ENCODE measurements at places on chromosomes 13 and 19. TPM values are rescaled to one million over a fixed set of nuclear protein-coding genes. Genes with fewer than 3 reads are reported as not detected.

Gene CCDC169
- 0.97 TPM for total RNA-seq

- peak; percentile 78 for DNase-seq
Measured at GRCh38 chr13:50082426-50083281, 67.4 kb downstream of the KCNRG start.

- peak; percentile 49 for DNase-seq
Measured at GRCh38 chr19:54030895-54031586, 32.7 kb downstream of the VSTM1 start.

DNA sequence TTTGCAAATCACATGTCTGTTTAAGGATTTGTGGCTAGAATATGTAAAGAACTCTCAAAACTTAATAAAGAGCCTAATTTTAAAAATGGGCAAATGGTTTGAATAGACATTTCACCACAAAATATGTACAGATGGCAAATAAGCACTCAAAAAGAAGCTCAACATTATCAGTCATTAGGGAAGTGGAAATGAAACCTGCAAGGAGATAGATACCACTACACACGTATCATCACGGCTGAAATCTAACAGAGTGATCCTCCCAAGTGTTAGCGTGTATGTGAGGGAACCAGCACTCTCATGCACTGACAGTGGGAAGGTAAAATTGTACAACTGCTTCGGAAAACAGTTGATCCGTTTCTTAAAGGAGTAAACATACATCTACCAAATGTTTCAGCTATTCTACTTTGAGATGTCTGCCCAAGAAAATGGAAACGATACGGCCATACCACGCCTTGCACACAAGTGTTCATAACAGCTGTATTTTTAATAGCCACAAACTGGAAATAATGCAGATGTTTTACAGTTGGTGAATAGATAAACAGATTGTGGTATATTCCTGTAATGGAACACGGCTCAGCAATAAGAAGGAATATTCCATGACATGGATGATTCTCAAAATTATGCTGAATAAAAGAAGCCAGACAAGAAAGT lies 14.5 kb downstream of the ARHGEF7 start:
- DNase-seq = no peak

DNA sequence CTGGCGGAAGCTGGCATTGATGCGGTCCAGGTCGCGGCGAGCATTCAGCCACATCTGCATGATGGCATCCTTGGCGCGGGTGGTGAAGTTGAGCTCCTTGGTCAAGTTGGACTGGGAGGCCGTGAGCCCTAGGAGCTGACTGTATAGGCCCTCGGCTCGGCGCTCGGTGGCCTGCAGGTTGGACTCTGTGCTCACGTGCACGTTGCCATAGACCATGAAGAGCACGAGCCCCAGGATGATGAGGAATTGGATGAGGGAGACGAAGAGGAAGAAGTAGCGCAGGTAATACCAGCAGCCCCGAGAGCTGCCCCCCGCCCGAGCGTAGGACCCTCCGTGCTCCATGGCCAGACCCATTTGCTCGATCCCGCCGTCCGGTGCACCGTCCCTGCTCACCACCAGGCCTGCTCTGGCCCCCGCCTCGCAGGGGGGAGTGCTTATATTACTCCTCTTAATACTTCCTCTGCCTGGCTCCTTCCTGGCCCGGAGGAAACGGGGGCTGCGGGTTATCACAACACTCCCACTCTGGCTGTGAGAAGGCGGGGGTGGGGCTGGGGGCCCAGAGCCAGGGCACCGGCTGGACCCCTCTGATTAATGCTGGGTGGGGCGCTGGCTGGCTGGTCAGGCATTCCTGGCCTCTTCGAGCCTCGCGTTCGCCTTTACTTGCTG lies at the start of gene PLVAP:
Gene PLVAP (minus strand): TSS at position 408 of the 666 bp plus-strand sequence. CDS start 54 bp downstream, at position 354.
- DNase-seq = no peak

Gene PLVAP
- not detected for total RNA-seq

Gene FCAR
- not detected for total RNA-seq

DNA sequence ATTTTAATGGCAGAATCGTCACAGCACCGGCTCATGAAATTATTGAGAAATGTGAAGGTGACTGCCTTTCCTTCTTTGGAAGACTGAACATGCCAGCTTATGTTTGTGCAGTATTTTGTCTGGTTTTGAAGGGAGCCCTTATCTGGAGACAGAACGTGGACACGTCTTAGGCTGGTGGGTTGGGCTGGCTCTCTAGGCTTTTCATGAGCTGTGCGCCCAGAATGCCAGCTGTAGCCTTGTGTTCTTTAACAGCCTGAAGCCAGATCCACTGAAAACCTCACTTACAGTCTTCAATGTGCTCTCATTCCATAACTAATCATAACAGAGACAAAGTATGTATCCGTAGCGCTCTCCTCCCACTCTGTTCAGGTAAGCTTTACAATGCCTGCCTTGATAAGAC lies 184.4 kb upstream of the HTR2A start:
- no peak for DNase-seq

Gene MICU2
- 56.6 TPM for total RNA-seq

- no peak for DNase-seq
Measured at GRCh38 chr19:17794731-17795494, at the start of gene B3GNT3. Gene B3GNT3, plus strand, starts transcription at chr19:17795138. Its CDS starts 12,670 bp downstream, at chr19:17807808.

DNA sequence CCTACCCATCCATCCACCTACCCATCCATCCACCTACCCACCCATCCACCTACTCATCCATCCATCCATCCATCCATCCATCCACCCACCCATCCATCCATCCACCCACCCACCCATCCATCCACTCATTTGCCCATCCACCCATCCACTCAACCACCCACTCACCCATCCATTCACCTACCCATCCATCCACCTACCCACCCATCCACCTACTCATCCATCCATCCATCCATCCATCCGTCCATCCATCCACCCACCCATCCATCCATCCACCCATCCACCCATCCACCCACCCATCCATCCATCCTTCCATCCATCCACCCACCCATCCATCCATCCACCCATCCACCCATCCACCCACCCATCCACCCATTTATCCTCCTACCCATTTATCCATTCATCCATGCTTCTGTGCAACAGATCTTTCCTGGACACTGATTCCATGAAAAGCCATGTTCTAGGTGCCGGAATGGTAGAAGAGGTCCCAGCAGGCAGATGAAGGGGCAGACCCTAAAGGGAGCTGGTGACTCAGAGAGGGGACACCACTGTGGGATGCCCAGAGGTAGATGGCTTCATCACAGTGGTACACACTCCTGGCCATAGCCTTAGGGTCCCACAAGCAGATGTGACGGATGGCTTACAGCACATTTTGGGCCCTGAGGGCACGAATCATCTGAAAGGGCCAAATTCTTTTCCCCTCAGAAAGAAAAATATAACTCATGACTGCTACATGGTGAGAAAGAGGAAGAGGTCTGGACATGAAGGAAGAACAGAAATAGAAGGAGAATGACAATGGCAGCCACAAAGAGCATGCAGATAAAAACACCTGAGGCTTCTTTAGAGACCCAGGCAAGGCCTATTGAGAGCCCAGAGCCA lies 76.0 kb downstream of the KCTD15 start:
- DNase-seq = no peak

DNA sequence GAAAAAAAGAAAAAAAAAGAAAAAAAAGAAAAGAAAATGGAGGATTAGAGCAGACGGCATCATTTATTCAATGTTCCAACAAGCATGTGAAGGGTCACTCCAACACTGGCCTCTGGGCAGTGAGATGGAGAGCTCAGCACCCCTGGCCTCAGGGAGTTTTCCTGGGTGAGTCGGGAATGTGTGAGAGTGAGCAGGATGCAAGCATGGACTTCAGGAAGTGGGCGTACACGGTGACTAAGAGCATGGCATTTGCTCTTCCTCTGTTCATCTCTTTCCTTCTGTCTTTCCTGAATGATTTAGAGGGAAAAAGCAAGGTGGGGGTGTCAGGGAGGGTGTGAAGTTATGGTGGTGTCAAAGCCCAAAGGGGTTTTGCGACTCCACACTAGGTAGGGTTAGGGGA lies 682 bp upstream of the CABP5 start:
- no peak for DNase-seq

DNA sequence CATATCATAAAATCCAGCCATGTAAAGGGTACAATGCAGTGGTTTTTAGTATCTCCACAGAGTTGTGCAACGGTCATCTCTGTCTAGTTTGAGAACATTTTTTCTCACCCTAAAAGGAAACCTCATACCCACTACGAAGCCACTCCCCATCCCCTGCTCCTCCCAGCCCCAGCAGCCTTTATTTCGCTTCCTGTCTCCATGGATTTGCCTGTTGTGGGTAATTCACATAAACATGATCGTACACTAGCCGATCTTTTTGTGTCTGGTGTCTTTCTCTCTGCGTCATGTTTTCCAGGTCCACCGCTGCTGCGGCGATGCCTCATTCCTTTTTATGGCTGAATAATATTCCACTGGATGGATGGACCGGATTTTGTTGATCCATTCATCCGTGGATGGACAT lies 28.6 kb downstream of the BICRA start:
- peak; percentile 98 for DNase-seq

DNA sequence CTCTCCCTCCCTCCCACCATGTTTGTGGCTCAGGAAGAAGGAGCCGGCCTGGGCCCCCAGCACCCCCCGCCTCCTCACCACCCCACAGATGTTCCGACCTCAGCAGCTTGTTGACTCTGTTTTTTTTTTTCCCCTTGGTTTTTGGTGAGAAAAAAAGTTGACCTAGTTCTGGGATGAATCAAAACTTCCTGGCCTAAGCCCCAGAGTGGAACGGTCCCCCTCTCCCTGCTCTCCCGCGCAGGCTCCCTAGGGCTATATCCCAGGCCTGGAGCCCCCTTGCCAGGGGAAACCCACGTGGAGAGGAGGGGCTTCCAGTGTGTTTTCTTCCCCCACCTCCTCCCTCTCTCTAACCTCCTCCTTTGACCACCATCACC lies 4.0 kb downstream of the COL5A3 start:
- peak; percentile 71 for DNase-seq

Gene UBE2M
- total RNA-seq = 78.3 TPM

GRCh38 chr13:76888421-76888820 lies 2.2 kb upstream of the KCTD12 start:
- no peak for DNase-seq

Gene LILRA1
- total RNA-seq = not detected

- no peak for DNase-seq
Measured at GRCh38 chr13:113638806-113639205, 19.2 kb downstream of the ATP4B start.

GRCh38 chr19:36527873-36528193 lies 238 bp downstream of the ZNF260 start:
- DNase-seq = no peak

Gene KIR2DL1
- total RNA-seq = not detected

GRCh38 chr13:26952551-26953143 lies 192.1 kb upstream of the GPR12 start:
- DNase-seq = no peak

Gene RCBTB1
- 17.4 TPM for total RNA-seq

DNA sequence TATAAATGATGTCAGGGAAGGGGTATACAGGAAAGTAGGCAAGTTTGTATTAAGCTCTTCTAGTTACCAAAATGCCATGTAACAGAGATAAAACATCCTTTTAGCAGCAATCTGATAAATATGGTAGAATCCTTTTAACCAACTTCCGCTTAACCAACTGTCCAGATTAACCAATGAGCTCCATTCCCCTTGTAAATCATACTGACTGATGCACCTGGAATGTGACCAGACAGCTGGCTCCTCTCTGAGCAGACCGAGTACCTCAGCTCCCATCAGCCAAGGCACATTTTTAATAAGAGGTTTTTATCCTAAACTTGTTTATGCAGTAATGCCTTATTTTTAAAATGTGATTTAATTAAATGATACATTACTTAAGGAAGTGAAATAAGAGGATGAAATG lies 66.4 kb downstream of the KLF12 start:
- no peak for DNase-seq

Gene CBLC
- total RNA-seq = under 0.01 TPM

- peak; percentile 6 for DNase-seq
Measured at GRCh38 chr13:98792321-98792720, 39.8 kb upstream of the SLC15A1 start.

DNA sequence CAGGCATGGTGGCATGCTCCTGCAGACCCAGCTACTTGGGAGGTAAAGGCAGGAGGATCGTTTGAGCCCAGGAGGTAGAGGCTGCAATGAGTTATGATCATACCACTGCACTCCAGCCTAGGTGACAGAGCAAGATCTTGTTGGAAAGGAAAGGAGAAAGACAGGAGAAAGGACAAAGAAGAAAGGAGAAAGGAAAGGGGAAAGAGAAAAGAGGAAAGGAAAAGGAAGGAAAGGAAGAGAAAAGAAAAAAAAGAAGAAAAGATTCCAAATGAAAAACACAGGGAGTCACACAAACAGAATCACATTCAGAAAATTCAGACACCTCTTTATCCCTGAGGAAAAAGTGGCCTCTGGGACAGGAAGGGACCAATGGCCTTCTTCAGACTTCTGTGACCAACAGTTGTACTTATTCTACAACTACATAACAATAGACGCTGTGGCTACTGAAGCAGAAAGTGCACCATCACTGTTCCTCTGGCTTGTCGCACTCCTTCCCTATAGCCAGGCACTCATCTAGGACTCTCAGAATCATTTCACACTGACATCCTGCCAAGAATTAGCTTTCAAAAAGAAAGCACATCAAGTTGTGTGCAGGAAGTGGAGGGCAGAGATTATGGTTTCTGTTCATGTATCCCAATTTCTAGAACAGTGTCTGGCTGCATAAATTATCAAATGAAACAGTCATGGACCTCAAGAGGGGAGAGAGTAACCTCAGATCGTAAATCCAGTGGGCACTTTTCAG lies 5.9 kb downstream of the MTMR6 start:
- DNase-seq = no peak

DNA sequence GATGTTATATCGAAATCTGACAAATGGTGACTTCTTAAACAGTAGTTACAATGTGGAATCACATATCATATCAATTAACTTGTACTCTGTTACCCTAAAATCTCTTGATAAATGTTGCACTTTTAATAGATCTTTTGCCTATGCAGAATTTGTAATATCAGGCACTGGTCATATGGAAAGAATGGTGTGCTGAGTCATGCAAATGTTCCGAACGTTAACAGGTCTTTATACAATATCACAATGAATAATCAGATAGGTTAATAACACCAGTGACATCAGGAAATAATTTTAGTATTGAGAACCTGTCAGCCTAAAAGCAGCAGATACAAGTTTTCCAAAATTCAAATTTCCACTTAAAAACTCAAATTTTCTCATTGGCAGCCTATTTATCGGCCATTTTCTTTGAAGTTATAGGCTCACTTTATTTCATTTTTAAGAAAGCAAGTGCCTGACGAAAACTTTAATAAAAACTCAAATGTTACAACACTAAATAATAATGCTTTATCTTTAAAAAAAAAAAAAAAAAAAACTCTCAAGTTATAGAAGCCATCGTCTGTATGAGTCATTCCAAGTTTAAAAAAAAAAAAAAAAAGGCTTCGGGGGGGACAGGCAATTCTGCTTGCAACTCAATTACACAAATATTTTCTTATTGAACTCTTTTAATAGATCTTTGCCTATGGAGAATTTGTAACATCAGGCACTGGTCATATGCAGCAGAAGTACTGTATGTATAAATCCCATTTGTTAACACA lies 180.9 kb downstream of the DIAPH3 start:
- DNase-seq = no peak

DNA sequence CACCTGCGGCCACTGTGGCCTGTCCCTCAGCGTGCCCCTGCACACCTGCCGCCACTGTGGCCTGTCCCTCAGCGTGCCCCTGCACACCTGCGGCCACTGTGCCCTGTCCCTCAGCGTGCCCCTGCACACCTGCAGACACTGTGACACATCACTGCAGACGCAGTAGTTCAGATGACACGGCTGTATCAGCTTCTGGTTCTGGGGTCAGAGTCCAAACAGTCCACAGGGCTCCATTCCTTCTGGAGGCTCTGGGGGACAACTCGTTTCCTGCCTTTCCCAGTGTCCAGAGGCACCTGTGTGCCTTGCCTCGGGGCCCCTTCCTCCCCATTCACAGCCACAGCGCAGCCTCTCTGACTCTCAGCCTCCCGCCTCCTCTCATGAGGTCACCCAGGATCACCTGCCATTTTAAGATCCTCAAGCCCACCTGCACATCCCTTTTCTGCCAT lies 5.5 kb downstream of the SF3A2 start:
- no peak for DNase-seq

Gene ZNF222
- total RNA-seq = 6.1 TPM

Gene PSG3
- total RNA-seq = under 0.01 TPM

Measured in fibroblast of villous mesenchyme (primary cell).